ENCODE measurements at places on chromosomes 1 and 21.

DNA sequence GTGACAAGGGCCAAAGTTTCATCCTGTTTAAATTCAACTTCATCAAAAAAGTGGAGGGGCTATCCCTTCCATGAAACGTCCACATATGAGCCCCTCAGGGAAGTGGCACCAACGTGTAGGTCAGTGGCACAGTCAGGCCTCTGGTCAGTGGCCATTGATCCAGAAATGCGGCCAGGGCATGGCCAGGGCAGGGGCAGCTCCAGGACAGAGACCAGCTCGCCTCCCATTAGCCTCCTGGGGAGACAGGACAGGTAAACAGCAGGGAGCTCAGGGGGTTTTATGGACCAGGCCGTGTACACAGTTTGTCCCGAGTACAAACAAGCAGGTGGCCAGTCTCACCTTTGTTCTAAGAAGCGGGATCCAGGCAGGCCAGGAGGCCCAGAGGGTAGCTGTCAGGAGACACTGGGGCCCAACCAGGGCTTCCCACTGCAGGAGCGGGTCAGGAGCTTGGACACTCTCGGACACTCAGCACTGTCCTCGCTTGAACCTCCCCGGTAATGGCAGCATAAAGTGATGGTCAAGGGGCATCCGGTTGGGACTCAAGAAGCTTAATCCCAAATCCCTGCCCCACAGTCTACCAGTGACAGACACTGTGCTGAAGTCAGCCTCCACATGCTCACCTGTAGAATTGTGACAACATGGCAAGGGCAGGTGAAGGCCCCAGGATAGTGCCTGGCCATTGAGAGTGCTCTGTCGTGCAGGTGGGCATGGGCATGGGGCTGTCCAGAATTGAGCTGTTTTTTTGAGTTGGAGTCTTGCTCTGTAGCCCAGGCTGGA, 144.1 kb upstream of the ERRFI1 start:
- peak; percentile 50 for DNase-seq

DNA sequence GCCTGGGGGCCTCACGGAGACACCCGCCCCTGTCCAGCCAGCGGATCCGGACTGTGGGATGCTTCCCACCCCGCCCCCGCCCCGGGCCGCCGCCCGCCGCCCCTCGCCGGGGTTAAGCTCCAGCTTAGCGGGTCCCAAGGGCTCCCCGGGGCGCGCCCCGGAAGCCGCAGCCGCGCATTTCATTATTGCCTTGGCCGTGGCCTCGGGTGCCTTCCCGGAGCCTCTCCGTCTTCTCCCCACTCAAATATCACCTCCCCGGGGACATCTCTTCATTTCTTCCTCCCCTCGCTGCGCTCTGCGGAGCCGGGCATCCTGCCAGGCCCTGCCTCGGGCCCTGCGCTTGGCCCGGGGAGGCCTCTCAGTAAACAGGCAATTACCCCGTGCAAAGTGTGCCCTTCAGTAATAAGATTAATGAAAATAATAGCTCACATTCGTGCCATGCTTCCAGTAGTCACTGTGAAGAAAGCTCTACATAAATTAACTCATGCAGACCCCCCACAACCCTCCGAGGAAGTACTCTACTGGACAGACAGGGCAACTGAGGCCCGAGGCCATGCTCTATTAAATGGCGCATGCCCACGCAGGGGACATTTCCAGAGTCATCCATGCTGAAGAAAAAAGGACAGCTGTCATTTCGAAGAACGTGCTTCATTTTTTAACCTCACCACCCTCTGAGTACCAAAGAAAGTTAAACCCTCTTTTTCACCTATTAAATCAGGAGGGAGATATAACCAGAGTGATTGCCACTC, 49.9 kb upstream of the LAPTM5 start:
- no peak for DNase-seq

DNA sequence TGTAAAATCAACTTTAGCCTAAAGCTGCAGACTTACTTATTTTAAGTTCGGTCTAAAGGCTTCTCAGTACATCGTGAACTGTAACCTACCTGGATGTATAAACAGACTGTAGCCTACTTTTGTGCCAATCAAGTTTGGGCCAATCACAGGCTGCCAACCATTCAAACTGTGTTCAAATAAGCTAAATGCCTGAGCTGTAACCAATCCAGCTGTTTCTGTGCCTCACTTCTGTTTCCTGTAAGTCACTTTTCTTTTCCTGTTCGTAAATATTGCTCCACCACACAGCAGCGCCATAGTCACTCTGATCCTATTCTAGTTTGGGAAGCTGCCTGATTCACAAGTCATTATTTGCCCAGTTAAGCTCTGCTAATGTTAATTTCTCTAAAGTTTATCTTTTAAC, 37.5 kb upstream of the SLAMF9 start:
- no peak for DNase-seq

DNA sequence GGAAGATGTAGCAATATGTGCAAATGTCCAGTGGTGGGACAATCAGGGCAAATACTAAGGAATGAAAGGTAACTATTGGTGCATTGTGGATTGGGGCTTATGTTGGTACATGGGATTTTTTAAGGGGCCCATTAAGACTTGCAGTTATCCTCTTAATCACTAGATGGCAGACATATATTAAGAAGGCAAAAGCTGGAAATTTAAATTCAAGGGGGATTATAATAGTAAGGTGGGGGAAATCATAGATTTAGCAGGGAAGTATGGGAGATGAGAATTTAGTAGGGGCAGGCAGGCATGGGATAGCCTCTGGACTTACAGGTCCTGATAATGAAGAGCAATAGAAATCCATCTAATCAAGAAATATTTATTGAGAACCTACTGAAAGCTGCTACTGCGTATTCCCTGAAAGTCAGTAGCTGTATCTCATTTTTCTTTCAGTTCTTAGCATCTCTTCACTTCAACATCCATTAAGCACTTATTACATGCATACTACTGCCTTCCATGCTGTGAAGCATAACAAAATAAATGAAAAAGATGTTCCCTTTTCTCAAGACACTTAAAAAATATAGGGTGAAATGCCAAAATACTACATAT, 251.8 kb downstream of the CRB1 start:
- DNase-seq: no peak

DNA sequence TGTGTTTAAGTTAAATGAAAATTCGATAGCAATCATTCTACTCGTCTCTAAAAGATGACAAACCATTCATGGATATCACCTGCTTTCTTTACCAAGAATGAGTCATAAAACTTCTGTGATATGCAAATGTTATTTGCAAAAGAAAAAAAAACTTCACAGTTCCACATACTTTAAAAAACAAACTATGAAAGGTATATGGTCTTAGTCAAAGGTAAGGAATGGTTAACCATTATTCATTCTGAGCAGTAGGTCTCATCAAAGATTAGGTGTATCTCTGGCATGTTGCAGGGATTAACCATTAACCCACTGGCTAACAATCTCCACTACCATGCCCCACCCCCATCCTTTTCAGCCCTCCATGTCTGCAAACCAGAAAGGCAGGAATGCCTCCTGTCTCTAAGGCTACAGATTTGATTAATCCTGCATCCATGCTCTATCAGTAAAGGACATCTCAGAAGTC, 44.4 kb downstream of the PTPN14 start:
- DNase-seq: no peak

DNA sequence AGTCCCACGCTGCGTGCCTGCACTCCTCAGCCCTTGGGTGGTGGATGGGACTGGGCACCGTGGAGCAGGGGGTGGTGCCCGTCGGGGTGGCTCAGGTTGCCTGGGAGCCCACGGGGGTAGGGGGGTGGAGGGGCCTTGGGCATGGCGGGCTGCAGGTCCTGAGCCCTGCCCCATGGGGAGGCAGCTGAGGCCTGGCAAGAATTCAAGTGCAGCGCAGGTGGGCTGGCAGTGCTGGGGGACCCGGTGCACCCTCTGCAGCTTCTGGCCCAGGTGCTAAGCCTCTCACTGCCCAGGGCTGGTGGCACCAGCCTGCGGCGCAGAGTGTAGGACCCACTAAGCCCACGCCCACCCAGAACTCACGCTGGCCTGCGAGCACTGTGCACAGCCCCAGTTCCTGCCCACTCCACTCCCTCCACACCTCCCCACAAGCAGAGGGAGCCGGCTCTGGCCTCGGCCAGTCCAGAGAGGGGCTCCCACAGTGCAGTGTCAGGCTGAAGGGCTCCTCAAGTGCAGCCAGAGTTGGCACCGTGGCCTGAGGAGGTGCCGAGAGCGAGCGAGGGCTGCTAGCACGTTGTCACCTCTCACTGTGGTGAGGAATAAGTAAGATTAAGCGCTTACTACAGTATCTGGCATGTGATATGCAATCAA, 12.8 kb downstream of the TNNI3K start:
- no peak for DNase-seq

DNA sequence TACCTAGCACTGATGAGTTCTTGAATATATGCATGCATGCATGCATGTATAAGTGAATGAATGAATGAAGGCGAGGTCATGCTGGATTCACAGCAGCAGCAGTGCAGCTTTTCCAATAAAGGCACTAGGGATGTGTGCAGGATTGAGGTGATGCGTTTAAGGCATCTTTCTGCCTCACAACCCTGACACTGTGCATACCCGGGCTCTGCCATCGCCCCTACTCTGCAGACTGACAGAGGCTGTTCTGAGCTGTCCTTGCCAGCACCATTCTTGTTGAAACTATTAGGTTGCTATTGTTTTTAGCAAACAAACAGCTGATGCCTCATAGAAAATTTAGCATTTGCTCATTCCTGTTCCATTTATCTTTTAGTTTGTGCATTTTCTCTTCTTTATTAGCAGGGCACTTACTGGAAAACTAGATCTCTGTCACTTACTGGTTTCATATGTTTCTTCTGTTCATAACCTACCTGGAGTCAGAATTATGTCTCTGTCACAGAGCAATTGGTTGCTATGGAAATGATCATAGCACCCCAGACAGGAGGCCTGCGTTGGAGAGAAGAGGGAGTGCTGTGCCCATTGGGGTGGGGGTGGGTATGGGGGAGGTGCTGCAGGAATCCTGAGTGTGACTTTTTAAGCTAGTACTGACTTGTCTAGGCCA, 79.0 kb downstream of the CD58 start:
- DNase-seq: no peak

DNA sequence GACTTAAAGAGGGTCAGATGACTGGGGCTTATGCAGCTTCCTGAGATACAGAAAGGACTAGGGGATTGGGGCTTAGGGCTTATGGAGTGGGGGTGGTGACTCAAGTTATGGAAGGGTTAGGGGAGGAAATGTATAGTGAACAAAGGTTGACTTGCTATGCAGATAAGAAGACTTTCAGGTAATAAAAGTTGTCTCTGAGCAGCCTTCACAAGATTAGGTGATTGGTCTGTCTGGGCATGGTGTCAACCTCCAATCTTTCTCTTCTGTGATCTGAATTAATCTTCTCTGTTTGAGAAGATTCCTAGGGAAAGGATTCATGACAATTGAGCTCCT, 436.5 kb downstream of the SIPA1L2 start:
- no peak for DNase-seq

- DNase-seq: no peak
Measured at GRCh38 chr1:168833801-168834224, 104.8 kb upstream of the DPT start.

DNA sequence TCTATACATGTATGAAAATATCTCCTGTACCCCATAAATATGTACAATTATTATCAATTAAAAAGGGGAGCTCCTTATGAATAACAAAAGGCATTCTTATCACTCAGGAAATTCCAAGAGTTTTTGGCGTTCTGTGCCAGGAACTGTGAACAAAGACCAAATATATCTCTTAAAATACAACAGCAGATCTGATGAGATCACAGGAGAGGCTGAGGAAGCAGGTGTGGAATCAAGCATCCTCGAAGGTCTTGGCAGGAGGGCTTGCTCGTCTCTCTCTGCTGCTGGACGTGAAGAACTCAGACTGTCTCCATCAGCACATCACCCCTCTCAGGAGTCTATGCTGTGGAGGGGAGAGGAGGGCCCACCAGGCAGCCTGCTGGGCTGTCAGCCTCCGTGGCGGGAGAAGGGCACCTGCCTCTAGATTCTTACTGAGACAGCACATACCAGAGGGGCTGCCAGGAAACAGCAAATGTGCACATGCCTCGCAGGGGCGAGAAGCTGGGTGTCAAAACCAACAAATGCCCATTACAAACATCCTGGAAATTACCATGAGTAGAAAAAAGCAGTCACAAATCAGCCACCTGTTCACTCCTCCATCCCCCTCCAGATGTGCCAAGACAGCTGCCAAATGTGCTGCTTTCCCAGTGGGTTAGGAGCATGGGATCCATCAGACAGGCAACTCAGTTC, 30.8 kb upstream of the FAM89A start:
- DNase-seq: no peak

DNA sequence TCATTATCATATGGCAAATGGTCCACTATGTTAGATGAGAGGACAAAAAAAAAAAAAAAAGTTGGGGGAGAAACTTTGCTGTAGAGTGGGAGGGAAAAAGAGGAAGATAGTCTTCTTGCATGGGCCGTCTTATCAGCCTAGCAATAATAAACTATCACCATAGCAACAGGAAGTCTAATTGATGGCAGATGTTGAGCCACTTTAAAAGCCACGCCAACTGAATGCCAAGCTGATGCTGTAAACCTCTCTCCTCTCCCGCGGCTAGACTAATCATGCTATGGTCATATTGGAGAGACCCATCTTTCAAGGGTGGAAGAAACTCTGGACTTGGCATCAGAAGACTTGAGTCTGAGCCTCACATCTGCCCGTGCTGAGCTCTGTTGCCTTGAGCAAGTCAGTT, 122.2 kb upstream of the HOOK1 start:
- no peak for DNase-seq

DNA sequence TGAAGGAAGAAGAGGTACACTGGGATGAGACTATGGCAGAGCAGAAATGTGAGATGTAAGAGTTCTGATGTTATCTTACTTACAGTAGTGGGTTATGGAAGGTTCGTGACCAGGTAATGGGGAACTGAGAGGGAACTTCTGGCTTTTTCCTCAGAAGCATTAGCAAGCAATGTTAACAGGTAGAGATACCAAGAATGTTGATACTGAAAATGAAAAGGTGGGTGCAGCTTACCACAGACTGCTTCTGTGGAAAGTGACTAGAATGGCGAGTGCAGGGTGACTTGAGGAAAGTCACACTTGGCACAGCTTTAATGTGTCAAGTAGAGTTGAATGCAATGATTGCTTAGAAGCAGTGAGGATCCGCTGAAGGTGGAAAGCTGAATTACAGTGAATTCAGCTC, 70.8 kb downstream of the PLA2G4A start:
- no peak for DNase-seq

- no peak for DNase-seq
Measured at GRCh38 chr1:207459008-207459407, 4.9 kb downstream of the CR2 start.

DNA sequence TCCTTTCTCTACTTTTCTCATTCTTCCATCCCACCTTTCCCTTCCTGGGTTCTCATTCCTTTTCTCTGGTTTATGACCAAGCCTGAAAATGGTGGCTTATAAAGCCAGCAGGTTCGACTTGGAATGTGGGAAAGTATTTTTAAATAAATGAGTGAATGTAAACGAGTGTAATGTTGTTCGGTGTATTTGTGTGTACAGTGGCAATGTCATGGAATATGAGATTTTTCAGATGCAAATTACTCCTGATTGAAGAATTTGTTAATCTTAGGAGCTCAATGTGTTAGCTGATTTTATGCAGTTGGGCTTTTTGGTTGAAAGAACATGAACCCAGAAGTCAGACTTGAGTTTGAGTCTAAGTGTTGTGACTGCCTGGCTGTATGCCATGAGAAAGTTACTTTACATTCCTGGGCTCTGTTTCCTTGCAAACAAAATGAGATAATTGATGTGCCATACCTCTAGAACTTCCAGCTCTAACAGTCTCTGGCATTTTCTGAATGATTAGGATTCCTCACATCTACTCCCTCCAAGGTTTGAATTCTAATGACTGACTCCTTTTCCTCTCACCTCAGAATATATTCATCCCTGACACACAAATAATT, 6.6 kb downstream of the SGIP1 start:
- no peak for DNase-seq
